ENCODE measurements at places on chromosomes 5 and 9.

- no peak for DNase-seq
Measured at GRCh38 chr5:5799826-5800225, 377.3 kb downstream of the ICE1 start.

- no peak for DNase-seq
Measured at GRCh38 chr5:8726383-8727036, 819.4 kb downstream of the SEMA5A start.

GRCh38 chr5:36273809-36274526 lies 27.7 kb downstream of the RANBP3L start:
- no peak for DNase-seq

DNA sequence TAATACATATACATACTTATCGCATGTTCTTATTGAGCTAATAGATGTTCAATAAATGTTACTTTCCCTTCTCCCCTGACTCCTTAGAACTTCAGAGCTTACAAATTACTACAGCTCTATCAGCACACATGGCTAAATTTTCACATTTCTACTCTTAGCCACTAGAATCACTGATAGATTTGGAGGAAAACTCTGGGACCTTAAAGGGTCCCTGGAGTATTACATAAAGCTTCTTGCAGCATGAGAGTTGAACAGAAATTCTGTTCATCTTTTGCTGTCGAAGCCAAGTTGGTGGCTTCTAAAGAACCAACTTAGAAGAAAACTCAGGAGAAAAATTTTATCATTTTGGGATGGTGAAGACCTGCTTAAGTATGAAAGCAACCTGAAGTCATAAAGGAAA lies 15.5 kb downstream of the B4GALT1 start:
- no peak for DNase-seq

DNA sequence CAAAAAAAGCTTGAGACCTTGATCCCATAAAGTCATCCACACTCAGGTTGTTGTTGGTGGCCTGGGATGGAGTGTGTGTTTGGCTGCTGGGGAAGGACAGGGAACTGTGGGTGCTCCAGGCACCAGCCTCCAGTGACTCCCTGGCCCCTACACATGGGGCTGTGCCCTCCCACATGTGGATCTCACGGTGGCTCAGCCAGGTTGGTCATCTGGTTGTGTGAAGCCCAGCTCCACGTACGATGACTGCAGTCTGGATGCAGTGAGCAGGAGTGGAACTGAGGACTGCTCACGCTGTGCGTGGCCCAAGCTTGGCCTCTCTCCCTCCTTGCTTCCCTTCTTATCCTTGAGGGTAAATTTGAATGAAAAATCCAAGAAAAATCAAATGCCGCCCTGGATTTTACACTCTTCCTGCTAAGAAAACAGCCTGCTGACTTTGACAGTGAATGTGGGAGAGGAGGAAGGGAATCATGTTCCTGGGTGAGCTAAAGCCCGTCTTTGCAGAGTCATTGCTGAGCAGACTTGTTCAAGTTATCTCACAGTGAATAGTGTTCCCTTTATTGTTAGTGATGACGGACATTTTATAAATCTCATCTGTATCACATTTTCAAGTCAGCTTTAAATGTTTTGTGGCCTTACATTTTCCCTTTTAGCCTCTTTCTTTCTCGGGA lies 65.1 kb upstream of the CACNA1B start:
- no peak for DNase-seq

- peak; percentile 69 for DNase-seq
Measured at GRCh38 chr5:141747152-141748141, 65.4 kb upstream of the ARAP3 start.

DNA sequence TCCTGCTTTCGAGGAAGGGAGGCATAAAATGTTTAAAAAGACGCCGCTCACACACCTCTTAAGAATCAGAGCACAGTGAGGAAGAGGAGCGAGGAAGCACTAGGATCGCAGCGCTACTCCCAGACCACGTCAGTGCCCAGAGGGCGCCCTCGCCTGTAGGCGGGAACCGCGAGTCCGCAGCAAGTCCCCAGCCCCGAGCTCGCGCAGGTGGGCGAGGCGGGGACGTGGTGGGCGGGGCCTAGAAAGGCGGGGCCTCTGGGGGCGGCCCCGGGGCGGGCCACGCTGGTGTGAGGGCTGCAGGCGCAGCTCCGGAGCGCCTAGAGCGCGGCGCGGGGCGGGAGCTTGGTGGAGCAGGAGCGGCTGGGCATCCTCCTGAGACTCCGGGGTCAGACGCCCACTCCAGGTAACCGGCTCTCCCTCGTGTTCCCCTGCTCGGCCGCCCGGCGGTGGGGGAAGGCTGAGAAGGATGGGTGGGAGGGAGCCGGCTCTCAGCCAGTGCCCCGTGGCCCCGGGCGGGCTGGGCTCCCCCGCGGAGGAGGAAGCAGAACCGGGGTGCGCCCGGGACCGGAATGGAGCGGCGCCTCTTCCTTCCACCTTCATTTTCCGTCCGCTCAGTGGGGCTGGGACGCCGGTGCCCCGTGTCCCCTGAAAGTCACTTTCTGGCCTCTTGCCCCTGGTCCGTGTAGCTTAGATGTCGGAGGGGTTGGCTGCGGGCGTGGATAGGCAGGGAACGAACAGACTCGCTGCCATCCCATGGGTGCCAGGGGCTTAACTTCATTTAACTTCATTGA lies at the start of gene GCNT1:
GCNT1 (plus strand) TSS at position 280 of the 791 bp plus-strand sequence. CDS start 43,200 bp downstream, outside the sequence.
- DNase-seq = peak; percentile 92

GRCh38 chr5:171965745-171966144 lies 40.7 kb downstream of the FBXW11 start:
- DNase-seq = no peak

GRCh38 chr5:45694971-45695803 lies 993 bp downstream of the HCN1 start:
- no peak for DNase-seq

GRCh38 chr9:78707481-78707991 lies 410.6 kb downstream of the PSAT1 start:
- DNase-seq = no peak

DNA sequence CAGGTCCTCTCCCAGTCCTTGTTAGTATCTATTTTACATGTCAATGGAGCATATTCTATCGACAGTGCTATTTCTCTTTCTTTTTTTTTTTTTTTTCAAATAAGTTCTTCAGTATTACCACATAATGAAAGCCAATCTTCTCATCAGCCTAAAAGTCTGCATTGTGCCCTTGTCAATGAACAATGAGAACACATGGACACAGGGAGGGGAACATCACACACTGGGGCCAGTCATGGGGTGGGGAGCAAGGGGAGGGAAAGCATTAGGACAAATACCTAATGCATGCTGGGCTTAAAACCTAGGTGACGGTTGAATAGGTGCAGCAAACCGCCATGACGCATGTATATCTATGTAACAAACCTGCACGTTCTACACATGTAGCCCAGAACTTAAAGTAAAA lies 47.7 kb upstream of the TEX48 start:
- DNase-seq = no peak

Measured in lower lobe of right lung (tissue), 2 donors.